ENCODE measurements at places on chromosomes 12 and 14. TPM values are rescaled to one million over a fixed set of nuclear protein-coding genes. Genes with fewer than 3 reads are reported as not detected.

GRCh38 chr12:122894193-122895121 lies 1.5 kb downstream of the VPS37B start:
- DNase-seq, result no peak

The ERC1 gene
- total RNA-seq, result 41.3 TPM

GRCh38 chr12:6450091-6450868 lies 1.6 kb upstream of the TAPBPL start:
- DNase-seq, result no peak

The ZDHHC22 gene
- 1.9 TPM for total RNA-seq

DNA sequence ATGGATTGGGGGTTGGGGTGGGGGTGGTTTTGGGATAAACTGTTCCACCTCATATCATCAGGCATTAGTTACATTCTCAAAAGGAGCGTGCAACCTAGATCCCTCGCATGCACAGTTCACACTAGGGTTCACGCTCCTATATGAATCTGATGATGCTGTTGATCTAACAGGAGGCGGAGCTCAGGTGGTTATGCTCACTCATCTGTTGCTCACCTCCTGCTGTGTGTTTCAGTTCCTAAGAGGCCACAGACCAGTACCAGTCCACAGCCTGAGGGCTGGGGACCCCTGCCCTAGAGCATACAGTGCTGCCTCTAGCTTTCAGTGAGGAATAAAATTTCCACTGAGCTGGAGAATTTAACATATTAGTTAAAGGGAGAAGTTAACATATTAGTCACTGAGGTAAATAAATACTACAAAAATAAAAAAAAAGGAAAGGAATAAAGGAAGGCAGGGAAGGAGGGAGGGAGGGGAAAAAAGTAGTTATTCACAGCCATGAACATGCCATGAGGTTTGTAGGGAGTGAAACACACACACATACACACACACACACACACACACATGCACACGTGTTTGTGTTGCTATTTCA lies 612.7 kb upstream of the TBX3 start:
- no peak for DNase-seq

The PRKD1 gene
- total RNA-seq, result 14.5 TPM

GRCh38 chr12:95173392-95174251 lies 43.6 kb downstream of the FGD6 start:
- DNase-seq, result peak; percentile 97

DNA sequence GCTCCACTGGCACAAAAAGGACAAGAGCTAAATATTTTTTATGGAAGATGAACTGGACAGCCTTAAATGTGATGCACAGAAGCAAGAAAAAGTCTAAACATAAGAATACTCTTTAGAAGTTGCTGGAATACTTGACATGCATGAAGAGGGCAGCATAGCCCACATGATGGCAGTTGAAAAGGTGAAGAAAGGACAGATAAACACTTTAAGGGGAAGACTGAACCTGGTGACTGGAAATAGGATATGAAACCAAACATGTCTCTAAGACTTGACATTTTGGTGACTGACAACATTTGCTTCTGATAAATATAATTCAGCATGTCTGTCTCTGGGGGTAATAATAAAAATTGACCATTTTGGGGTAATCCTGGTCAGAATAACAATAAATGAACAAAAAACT lies 273.1 kb downstream of the CCDC91 start:
- DNase-seq, result no peak

The RNASE8 gene
- total RNA-seq, result not detected

DNA sequence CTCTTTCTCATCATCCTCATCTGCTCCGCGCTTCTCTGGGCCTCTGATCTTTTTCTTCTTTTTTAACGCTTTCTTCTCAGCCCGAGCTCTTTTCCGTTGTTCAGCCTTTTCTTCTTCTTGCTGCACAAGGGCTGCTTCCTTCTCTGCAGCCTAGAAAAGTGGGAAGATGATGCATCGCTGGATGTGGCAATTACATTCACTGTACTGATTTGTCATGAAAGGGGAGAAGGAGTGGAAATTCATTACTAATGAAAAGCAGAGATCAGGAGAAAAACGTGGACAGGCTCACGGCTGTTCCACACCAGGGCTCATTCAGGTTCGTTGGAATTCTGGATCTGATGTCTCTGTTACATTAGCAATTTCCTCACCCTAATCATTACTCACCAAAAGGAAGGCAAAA lies 15.1 kb downstream of the FICD start:
- DNase-seq, result no peak

Data from sigmoid colon (tissue), 7 donors.